ENCODE measurements at places on chromosomes 3 and 15.

DNA sequence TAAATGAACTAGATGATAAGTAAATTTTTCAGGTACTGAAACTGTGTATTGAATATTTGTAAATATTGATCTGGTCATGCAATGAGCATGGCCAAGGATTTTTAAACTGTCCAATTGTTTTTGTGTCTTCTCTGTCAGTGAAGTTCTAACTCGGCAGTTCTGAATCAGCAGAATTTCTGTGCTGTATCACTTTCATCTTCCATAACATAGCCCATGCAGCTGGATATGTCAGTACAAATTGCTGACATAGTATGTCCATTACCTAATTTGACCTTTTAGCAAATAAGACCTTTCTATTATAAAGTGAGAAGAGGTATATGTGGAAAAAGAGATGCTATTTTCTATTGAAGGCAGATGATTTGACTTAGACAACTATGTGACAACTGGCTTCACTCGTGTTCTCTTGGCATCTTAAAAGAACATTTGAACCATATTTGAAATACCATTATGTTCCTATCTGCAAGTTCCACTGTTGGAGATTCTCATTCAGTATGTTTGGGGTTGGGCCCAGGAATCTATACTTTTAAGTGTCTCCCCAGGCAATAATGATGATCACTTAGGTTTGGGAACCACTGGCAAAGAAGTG lies 90.4 kb downstream of the CMSS1 start:
- no peak for DNase-seq

GRCh38 chr3:112539825-112540650 lies 21.7 kb downstream of the ATG3 start:
- no peak for DNase-seq

DNA sequence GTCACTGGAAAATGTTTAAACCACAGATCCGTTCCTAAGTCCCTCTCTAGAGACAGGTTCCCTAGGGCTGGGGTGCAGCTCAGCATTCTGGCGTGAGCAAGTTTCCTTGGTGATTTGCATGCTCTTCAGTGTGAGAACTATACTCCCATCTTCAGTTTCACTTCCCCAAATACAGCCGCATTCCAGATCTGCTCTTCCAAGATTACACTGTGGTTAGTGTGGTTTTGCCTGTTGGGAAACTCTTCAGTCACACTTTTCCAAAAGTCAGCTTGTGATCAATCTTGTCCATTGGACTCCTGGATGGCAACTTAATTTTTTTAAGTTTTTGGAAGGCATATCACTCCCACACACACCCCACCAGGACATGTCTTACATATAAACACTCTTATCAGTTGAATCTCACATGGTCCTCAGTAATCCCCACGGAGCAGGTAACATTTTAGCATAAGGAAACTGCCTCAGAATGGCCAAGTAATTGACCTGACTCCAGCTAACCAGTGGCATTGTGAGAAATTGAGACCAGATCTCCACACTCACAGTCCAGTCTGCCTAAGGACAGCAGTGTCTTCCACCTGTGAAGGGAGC lies 33.5 kb upstream of the PTPN23 start:
- DNase-seq, result no peak

GRCh38 chr3:65439641-65440284 lies 599.0 kb downstream of the MAGI1 start:
- DNase-seq, result peak; percentile 60

DNA sequence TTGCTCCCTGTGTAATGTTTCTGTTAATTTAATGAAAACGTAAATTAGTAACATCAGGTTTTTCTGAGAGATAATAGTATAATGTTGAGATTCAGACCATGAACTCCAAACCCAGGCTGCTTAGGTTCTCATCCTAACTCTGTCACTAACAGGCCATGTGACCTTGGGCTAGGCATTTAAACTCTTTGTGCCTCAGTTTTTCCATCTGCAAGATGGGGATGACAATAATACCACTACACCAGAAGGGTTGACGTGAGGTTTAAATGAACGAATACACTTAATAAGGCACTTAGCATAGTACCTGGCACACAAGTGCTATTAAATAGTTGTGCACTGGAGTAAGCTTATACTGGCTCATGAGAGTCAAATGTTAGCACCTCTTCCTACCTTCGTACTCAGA lies 370.8 kb downstream of the MAGI1 start:
- no peak for DNase-seq

DNA sequence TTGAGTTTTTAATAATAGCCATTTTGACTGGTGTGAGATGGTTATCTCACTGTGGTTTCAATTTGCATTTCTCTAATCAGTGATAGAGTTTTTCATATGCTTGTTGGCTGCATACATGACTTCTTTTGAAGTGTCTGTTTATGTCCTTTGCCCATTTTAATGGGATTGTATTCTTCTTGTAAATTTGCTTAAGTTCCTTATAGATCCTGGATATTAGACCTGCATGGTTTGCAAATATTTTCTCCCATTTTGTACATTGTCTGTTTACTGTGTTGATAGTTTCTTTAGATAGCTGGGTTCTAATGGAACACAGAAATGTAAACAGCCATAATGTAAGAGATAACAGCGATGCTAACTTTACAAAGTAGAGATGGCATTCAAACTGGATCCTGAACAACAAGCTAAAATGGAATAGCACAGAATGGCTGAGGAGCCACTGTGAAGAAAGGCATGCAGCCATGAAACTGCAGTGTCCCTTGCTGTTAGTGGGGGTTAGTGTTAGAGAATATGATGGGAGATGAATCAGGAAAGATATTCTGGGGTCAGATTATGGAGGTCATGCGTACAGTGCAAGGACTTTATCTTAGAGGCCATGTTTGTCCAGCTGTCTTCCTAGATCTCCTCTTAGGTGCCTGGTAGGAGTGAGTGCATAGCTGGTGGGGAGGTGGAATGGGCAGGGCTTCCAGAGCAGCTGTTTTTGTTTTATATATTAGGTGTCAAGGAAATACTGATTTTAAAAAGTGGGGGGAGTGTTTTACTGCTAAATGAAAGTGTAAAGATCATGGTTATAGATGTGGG lies 48.1 kb downstream of the BBS4 start:
- no peak for DNase-seq

- no peak for DNase-seq
Measured at GRCh38 chr3:196963631-196963953, 5.0 kb downstream of the PIGZ start.

- no peak for DNase-seq
Measured at GRCh38 chr3:126494204-126494969, 18.7 kb upstream of the ZXDC start.

DNA sequence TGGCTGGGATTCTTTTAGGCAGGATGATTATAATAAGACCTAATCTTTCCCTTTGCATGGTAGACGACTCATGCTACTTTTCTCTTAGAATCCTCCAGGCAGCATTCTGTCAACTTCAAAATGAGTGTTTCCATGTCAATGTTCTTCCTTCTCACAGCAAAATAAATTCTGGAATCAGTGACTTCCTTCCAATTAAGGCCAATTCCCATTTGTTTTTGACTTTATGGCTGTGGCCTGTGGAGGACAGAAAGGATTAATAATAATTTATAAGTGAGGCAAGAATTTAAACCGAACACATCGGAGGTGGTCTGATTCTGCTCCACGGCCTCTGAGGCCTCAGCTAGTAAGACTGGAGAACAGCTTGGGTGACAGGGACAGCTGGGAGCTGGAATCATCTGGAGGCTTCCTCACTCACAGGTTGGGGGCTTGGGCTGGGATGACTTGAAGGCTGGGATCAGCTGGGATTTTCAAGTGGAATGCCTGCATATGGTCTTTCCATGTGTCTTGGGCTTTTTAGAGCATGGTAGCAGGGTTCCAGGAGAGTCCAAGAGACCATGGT lies 241.8 kb upstream of the MCTP2 start:
- no peak for DNase-seq

- no peak for DNase-seq
Measured at GRCh38 chr3:81033185-81033584, 728.3 kb downstream of the GBE1 start.

- DNase-seq, result no peak
Measured at GRCh38 chr15:70063980-70064379, 33.7 kb downstream of the TLE3 start.

GRCh38 chr3:169165196-169166158 lies 498.0 kb downstream of the MECOM start:
- DNase-seq, result no peak

DNA sequence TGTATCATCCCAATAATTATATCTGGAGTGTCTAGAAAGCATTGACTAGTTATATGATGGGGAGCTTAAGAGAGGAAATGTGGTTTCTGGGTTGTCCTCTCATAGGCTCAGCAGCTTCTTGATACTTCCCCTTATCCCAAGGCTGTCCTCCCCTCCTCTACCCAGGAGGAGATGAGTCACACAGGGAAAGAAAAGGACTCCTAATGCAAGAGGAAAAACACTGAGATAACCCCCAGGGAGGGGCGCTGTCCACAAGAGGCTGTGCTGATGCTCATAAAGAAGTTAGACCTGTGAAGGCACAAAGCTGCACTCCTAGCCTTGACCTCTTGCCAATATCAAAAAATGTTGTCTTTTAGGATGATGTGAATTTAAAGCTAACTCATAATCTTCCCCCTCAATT lies 28.8 kb upstream of the GYG1 start:
- DNase-seq, result no peak

GRCh38 chr3:184377882-184378445 lies at the start of gene THPO:
THPO (minus strand) TSS chr3:184378207; CDS start chr3:184376259, 1,948 bp downstream.
- no peak for DNase-seq

Measured in NCI-H446 (cell line).